ENCODE measurements at places on chromosomes 11 and 22.

DNA sequence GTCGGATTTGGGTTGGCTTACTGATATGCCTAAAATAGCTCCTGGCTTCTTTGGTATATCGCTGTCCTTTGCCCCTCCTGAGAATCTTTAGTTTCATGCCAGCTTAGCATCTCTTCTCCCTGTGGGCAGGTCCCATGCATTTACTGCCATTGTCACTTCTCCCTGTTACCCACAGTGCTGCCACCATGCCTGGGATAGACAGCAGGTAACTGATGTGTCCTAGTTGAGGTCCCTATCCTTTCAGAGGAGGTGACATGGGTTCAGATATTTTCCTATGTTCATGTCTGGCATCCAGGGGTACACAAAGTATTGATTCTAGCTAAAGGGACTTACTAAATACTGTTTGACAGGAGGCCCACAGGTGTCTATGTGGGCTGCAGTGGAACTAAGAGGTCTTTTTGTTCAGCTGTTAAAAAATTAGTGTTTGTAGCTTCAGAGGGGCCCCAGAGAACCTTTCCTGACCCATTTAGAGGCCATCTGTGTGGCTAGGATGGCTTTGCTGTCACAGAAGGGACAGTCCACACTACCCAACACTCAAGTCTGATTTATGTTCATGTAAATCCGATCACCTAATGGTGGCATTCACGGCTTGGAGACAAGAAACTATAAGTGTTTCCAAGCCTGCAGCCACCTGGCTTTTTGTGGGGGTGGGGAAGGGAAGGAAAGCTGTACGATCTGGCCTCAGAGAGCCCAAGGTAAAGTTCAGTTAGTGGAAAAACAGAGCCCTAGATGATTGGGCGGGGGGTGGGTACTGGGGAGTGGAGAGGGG, 8.5 kb downstream of the TIMP3 start:
- DNase-seq = no peak

GRCh38 chr11:83721263-83721662, 435.1 kb upstream of the CCDC90B start:
- no peak for DNase-seq

DNA sequence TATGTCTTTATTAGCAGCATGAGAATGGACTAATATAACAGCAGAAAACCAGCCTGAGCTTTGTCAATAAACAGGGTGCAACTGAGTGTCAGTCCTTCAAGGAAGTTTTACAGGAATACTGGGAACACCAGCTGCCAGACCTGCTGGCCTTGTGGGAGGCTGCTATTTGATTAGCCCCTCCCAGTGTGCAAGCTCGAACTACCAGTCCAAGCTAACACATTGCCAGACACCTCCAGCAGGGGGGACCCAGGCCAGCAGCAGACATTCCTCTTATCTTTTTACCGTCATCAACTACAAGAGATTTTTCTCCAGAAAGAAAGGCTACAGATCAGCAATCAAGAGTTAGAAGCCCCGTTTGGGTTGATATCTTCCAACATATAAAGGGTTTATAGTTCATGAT, 942.8 kb upstream of the TENM4 start:
- no peak for DNase-seq

DNA sequence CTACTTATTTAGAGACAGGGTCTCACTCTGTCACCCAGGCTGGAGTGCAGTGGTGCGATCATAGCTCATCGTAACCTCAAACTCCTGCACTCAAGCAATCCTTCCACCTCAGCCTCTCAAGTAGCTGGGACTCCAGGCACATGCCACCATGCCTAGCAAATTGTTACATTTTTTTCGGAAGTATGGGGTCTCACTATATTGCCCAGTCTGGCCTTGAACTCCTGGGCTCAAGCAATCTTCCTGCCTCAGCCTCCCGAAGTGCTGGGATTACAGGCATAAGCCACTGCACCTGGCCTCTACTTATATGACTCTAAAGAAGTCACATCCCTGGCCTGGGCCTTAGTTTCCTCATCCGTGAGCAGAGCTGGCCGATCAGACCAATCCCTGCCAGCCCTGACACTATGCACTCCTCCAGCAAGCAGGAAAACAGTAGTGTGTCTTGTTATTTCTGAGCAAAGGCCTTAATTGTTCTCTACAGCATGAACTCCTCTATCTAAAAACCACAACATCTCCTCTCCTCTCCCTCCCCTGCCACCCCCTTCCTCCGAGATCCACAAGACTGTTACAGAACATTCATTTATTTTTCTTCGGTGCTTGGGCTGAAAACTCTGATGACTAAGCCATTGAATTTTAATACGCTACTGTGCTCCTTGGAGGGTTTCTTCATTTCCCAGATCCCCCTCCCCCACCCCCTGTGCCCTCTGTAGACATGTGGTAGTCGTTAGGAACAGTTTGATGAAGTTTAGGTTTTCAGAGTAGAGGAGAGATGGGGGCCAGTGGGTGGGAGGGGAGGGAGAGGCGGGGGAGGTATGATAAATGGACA, 91.5 kb downstream of the ABTB2 start:
- no peak for DNase-seq

DNA sequence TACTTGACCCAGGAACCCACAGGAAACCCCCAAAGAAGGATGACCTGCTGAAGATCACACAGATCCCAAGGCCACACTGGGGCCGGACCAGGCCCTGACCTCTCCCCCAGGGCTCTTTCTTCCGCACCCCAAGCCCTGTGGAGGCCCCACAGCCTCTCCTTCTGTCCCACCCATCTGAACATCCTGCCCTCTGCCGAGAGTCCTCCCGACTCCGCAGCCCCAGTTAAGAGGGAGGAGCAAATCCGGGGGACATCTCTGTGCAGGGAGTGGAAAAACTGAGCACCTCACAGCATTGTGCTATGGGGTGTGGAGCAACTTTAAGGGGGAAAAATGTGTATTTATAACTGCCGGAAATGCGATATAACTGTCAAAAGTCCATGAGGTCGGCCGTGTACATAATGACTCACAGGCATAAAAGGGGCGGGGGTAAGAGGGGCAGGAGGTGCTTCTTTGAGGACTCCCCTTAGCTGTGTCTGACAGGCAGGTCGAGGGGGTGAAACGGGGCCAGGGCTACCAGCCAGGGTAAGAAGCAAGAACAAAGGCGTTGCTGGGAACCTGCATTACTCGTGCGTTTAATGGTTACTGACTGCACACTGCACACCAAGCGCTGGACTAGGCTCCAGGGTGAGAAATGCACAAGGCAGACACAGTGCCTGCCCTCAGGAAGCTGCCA, 57.2 kb downstream of the WNT11 start:
- DNase-seq = no peak

GRCh38 chr22:46626911-46627805, 7.0 kb downstream of the GRAMD4 start:
- no peak for DNase-seq

DNA sequence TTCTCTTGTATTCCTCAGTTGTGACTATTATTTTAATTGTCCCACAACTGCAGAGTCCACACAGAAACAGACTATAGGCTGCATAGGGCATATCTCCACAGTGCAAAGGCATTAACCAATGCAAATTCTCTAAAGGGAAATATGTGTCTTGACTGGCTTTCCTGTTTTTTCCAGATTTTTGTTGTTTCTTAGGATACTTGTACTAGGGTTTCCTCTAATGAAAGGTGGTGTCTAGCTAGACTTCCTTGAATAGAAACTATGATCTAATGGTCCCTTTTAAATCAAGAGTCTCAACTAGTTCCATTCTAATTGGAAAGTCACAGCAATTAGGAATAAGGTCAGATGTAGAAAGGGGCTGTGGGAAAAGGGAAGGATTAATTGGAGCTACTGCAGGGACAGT, 37.6 kb downstream of the SLC36A4 start:
- no peak for DNase-seq

GRCh38 chr22:24466716-24467328, 28.3 kb upstream of the UPB1 start:
- no peak for DNase-seq

- DNase-seq = no peak
These were observed 119.5 kb upstream of the GRIA4 start for GRCh38 chr11:105490333-105490732.

DNA sequence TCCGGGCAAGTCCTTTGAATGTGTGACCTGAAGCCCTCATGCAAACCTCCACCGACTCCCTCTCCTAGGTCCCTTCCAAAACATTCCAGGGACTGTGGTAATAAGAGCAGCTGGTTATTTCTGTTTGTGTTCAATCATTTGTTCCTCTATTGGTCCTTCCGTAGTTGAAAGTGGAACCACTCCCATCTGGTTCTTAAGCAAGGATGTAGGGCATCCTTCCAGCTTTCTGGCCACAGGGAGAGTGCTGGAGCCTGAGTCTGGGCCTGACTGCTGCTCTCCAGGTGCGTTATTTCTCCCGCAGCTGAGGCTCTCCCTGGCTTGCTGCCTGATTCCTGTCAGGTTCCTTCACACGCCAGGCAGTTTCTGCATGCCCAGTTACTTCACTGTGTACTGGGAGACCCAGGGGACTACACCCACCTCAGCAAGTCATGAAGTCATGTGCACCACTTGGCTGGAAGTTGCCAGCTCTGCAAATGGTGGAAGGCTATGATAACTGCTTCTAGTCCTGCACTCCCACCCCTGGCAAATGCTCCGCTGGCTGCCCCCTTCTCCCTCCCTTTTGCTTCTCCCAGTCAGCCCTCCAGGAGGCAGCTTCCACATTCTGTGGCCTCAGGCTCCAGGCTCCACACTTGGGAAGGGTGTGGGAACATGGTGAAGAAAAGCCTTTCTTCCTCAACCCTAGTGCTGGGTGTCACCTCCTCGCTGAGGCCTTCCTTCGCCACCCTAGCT, 4.0 kb upstream of the ALX4 start:
- DNase-seq = no peak

- DNase-seq = no peak
These were observed 36.6 kb upstream of the COMT start for GRCh38 chr22:19904935-19905334.

- no peak for DNase-seq
These were observed 37.7 kb downstream of the DDI1 start for GRCh38 chr11:104073950-104074705.

Measured in activated CD4-positive, CD25-positive, alpha-beta regulatory T cell (primary cell).